ENCODE measurements at places on chromosomes 16 and 17. TPM values are rescaled to one million over a fixed set of nuclear protein-coding genes. Genes with fewer than 3 reads are reported as not detected.

NEUROD2 gene
- not detected for total RNA-seq

- no peaks in the 10 kb centered on the region for H3K27me3 ChIP-seq
- no peak overlapping the region for H3K27ac ChIP-seq
- no peaks in the 10 kb centered on the region for H3K4me1 ChIP-seq
- H3K36me3 ChIP-seq = no peaks in the 10 kb centered on the region
These were observed 587.9 kb downstream of the CDH13 start for GRCh38 chr16:83214671-83215070.

- H3K36me3 ChIP-seq = no peaks in the 10 kb centered on the region
- no peak overlapping the region for H3K4me3 ChIP-seq
- DNase-seq = no peak
- H3K27ac ChIP-seq = no peak overlapping the region
- H3K4me1 ChIP-seq = no peaks in the 10 kb centered on the region
These were observed 18.5 kb upstream of the TOB1 start for GRCh38 chr17:50884439-50885311.

GRCh38 chr17:78393575-78393974 lies 15.1 kb downstream of the PGS1 start:
- no peak overlapping the region for H3K4me3 ChIP-seq
- H3K27me3 ChIP-seq = no peaks in the 10 kb centered on the region
- DNase-seq = no peak
- no peaks in the 10 kb centered on the region for H3K36me3 ChIP-seq

DNA sequence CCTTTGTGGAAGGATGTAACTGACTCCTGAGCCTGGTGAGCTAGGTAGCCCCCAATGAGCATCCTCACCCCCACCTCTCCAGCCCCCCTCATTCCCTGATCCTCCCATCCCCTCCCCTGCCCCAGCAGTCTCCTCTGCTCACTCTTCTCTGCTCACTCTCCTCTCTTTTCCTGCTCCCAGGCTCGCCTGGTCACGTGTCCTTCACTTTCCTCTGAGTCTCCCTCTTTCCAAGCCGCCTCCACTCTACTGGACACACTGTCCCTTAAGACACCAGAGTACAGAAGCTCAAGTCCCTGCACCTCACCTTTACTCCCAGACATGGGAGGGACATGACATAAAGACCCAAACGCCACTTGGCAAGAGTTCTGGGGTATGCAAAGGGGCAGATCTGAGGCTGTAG lies 76.3 kb upstream of the RBL2 start:
- H3K4me3 ChIP-seq = no peak overlapping the region
- no peak for DNase-seq
- H3K27me3 ChIP-seq = no peaks in the 10 kb centered on the region
- H3K36me3 ChIP-seq = no peaks in the 10 kb centered on the region

DNA sequence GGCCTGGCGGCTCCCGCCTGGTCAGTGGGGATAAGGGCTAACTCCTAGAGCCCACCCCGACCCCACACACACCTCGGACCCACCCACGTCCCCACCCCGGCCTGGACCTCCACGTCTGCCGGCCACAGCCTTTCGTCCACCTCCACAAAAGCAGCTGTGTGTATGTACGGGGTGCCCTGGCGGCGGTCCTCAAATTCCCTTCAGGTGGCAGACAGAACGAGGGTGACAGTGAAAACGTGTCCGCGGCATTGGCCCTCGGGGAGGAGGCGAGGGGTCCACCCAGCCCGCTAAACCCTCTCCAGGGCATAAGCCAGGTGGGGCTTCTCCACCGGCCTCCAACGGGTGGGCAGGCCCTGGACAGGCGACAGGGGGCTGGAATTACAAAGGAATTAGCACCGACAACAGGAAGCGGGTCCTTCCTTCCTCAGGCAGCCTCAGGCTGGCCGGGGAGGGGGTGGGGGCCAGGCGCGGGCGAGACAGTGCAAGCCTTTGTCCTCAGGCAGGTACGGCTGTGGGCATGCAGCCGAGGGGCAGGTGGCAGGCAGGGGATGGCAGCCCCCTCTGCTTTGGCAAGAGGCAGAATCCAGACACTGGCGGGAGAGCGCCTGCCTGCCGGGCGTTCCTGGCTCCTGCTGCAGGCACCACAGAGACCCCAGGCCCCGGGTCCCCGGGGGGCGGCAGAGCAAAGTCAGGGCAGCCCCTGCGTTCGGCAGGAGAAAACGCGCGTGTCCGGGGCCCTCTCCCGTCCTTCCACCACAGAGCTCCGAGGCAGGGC lies 12.3 kb upstream of the PITPNA start:
- no peak for DNase-seq
- no peak overlapping the region for H3K27ac ChIP-seq
- no peaks in the 10 kb centered on the region for H3K4me1 ChIP-seq
- H3K27me3 ChIP-seq = no peaks in the 10 kb centered on the region
- H3K36me3 ChIP-seq = no peaks in the 10 kb centered on the region

CCDC200 gene
- total RNA-seq = not detected

- no peak overlapping the region for H3K4me3 ChIP-seq
- H3K27me3 ChIP-seq = no peaks in the 10 kb centered on the region
- no peaks in the 10 kb centered on the region for H3K4me1 ChIP-seq
These were observed 25.0 kb upstream of the KCNJ16 start for GRCh38 chr17:70049801-70050591.

CDH5 gene
- total RNA-seq = 97.5 TPM

CHAD gene
- not detected for total RNA-seq

DNA sequence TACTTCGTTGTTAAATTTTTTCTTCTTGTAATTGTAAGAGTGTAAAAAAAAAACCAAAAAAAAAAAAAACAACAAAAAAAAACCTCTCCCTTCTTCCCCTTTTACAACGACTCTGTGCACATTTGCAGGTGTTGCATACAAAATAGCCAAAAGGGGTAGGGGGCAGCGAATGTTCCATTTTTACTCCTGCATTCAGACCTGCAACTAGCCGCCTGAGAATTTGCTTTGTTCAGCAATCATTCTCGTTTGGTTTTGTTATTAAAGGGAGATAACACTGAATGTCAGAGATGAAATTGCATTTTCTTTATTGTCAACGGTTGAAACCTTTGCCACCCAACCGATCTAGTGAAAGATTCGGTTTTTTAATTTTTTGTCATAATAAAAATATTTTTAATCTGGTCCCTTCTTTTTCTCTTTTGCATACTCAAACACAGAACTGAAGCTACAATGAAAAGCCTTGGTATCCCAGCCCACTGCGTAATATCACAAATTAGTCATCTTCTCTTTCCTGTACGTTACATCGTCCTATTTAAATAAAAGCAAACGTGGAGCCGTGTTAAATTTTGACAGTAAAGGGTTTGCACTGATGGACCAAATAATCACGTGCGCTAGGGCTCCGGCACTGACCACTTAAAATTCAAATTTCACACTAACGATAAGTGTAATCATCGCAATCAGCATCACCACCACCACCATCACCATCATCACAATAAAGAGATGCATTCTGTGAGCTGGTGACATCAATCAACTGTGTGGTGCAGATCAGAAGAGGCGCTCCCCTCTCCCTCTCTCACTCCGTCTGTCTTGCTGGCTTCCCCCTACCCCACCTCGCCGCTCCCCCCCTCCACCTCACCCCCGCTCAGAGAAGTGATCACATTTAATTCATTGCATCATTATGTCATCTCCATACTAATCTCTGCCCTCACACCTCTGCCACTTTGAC lies 406.2 kb upstream of the PSMD7 start:
- no peaks in the 10 kb centered on the region for H3K4me1 ChIP-seq
- H3K36me3 ChIP-seq = no peaks in the 10 kb centered on the region
- H3K4me3 ChIP-seq = no peak overlapping the region
- no peak overlapping the region for H3K27ac ChIP-seq

GRCh38 chr16:77434022-77434529 lies 758 bp downstream of the ADAMTS18 start:
- H3K27ac ChIP-seq = no peak overlapping the region
- H3K36me3 ChIP-seq = no peaks in the 10 kb centered on the region
- no peaks in the 10 kb centered on the region for H3K4me1 ChIP-seq
- no peak overlapping the region for H3K4me3 ChIP-seq
- no peak for DNase-seq

GRCh38 chr17:81288715-81289114 lies 6.4 kb downstream of the SLC38A10 start:
- no peaks in the 10 kb centered on the region for H3K4me1 ChIP-seq
- H3K4me3 ChIP-seq = no peak overlapping the region
- peaks cover 1% of the 10 kb centered on the region for H3K36me3 ChIP-seq
- H3K27me3 ChIP-seq = no peaks in the 10 kb centered on the region
- no peak for DNase-seq

DNA sequence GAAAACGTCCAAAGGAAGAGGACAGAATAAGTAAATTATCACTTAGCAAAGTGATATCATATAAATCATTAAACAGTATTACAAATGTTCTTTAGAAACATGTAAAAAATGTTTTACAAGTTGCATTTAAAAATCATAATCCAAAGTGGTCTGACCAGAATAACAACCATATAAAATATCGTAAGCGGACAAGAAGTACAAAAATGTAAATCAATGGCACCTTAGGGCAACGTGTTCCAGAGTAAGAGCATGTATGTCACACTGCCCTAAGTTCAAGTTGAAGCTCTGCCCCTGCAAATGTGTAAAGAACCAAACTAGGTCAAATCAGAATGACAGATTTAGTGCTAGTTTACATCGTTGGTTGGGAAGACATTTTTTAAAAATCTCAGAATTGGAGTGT lies 11.4 kb downstream of the USP31 start:
- no peaks in the 10 kb centered on the region for H3K27me3 ChIP-seq
- no peaks in the 10 kb centered on the region for H3K4me1 ChIP-seq
- H3K36me3 ChIP-seq = no peaks in the 10 kb centered on the region
- no peak for DNase-seq

DNA sequence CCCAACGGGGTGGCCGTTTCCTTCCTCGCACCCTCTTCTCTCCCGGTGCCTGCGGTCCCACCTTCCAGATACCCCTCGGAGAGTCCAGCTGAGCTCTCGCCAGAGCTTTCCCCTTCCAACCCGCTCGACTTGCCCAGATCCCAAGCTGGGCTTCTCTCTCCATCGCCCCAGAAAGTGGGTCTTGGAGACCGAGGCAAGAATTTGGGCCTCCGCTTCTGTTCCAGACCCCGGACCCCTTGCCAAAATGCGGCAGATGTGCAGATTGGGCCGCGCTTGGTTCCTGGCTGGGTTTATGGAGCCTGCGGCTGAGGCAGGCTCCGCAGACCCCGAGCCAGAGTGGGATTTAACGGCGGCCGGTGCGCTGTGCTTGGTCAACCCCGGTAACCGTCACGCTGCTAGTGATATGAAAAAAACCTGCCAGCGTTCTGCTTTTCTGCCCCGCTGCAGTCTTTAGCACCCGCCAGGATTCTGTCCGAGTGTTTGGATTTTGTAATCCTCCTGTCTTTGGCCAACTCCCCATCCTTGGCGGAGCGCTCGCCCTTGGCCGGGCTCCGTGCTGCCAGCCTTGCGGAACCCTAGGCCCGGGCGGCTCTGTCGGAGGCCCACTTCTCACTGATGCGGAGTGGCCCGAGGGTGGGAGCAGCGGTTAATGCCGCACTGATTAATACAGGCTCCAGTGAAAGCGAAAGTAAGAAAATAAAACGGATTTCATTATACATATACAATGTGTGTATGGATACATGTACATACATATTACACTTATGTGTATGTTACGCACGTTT lies 754 bp upstream of the SLFN11 start:
- H3K4me3 ChIP-seq = peak overlapping the region; percentile 99
- peak overlapping the region; percentile 99 for H3K27ac ChIP-seq
- no peaks in the 10 kb centered on the region for H3K27me3 ChIP-seq
- H3K36me3 ChIP-seq = no peaks in the 10 kb centered on the region

HS3ST6 gene
- total RNA-seq = not detected

- H3K4me1 ChIP-seq = peaks cover 2% of the 10 kb centered on the region
- no peaks in the 10 kb centered on the region for H3K27me3 ChIP-seq
These were observed 124.4 kb downstream of the SPACA3 start for GRCh38 chr17:33116021-33116551.

ZFP90 gene
- 17.1 TPM for total RNA-seq

- DNase-seq = peak; percentile 87
- peak within 1 kb of the TSS; percentile 47 for H3K4me3 ChIP-seq
- H3K27ac ChIP-seq = peak within 1 kb of the TSS; percentile 78
- H3K4me1 ChIP-seq = no peaks in the 10 kb centered on the region
- no peaks in the 10 kb centered on the region for H3K36me3 ChIP-seq
These were observed at the start of gene PGS1 for GRCh38 chr17:78378225-78379130. Gene PGS1 (plus strand): TSS chr17:78378649. CDS start chr17:78378666, 17 bp downstream.

TSNAXIP1 gene
- 0.84 TPM for total RNA-seq

- no peak overlapping the region for H3K27ac ChIP-seq
- H3K27me3 ChIP-seq = no peaks in the 10 kb centered on the region
- H3K4me3 ChIP-seq = no peak overlapping the region
- H3K36me3 ChIP-seq = no peaks in the 10 kb centered on the region
- DNase-seq = no peak
- no peaks in the 10 kb centered on the region for H3K4me1 ChIP-seq
These were observed 183.5 kb upstream of the SDK2 start for GRCh38 chr17:73827627-73828291.

- H3K4me3 ChIP-seq = no peak overlapping the region
- no peaks in the 10 kb centered on the region for H3K27me3 ChIP-seq
- no peaks in the 10 kb centered on the region for H3K4me1 ChIP-seq
- no peak for DNase-seq
- no peak overlapping the region for H3K27ac ChIP-seq
- H3K36me3 ChIP-seq = no peaks in the 10 kb centered on the region
These were observed 14.8 kb downstream of the TRAF4 start for GRCh38 chr17:28758411-28759121.

GRCh38 chr17:6323626-6324356 lies 111.1 kb downstream of the AIPL1 start:
- H3K4me1 ChIP-seq = no peaks in the 10 kb centered on the region
- H3K36me3 ChIP-seq = no peaks in the 10 kb centered on the region

ASGR1 gene
- total RNA-seq = 3.9 TPM

DNA sequence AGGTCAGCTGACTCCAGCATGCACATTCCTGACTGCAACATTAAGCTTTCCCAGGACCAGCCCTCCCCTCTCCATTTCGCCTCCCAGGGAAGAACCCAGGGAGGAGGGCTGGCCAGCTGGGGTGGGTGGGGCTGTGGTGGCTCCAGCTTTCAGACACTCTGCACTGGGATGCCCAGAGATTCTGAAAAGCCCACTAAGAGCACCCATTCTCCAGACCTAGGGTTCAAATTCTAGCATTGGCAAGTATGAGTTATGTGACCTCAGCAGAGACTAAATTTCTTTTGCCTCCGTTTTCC lies 7.8 kb downstream of the DLX3 start:
- no peak for DNase-seq
- H3K27ac ChIP-seq = no peak overlapping the region
- no peaks in the 10 kb centered on the region for H3K27me3 ChIP-seq
- no peaks in the 10 kb centered on the region for H3K36me3 ChIP-seq
- no peaks in the 10 kb centered on the region for H3K4me1 ChIP-seq
